ENCODE measurements at places on chromosomes 1 and 21.

GRCh38 chr1:44035726-44036408 is 4.6 kb upstream of the SLC6A9 start:
- H3K4me3 ChIP-seq = no peak overlapping the region
- H3K27me3 ChIP-seq = no peaks in the 10 kb centered on the region
- no peak for DNase-seq
- peaks cover 9% of the 10 kb centered on the region for H3K4me1 ChIP-seq

- no peak overlapping the region for H3K4me3 ChIP-seq
- H3K27ac ChIP-seq = no peak overlapping the region
- no peak for DNase-seq
- no peaks in the 10 kb centered on the region for H3K4me1 ChIP-seq
- no peaks in the 10 kb centered on the region for H3K27me3 ChIP-seq
- no peaks in the 10 kb centered on the region for H3K36me3 ChIP-seq
Measured at GRCh38 chr21:25557180-25557579, 50.1 kb downstream of the MRPL39 start.

DNA sequence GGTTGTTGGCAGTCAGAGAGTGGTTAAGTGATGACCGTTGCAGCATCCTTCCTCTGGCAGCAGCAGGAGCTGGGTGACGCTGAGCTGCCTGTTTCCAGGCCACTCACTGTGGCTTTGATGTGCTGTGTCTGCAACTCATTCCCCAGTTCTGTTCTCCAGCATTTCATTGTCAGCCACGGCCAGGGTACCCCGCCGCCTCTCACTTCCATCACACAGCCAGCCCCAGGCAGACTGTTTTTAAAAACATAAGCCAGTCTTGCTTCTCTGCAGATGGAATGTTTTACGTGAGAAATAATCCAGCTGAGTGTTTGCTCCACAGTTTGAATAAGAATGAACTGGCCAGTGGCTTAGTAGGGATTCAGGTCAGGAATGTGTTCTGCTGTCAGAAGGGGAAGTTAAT is 21.5 kb upstream of the ST6GALNAC3 start:
- no peak overlapping the region for H3K4me3 ChIP-seq
- no peaks in the 10 kb centered on the region for H3K4me1 ChIP-seq
- no peaks in the 10 kb centered on the region for H3K36me3 ChIP-seq
- no peaks in the 10 kb centered on the region for H3K27me3 ChIP-seq
- H3K27ac ChIP-seq = no peak overlapping the region

DNA sequence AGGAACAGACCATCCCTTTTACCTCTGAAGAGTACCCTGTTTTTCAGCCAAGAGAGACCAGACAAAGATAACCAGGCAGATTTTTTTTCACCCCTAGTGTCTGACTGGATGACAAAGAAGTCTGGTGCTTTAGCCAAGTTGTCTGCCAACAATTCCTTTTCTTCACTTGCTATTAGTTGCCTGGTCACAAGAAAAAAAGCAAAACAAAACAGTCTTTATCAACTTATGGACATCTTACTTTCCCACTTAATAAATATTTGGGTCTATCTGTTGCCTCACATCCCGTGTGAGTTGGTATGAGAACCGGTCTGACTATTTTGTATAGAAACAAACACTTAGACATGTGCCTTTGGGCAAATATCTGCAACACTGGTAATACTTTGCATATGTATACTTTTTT is 662.9 kb downstream of the PLPP3 start:
- no peak for DNase-seq
- H3K27ac ChIP-seq = no peak overlapping the region
- H3K4me3 ChIP-seq = no peak overlapping the region
- H3K4me1 ChIP-seq = no peaks in the 10 kb centered on the region

DNA sequence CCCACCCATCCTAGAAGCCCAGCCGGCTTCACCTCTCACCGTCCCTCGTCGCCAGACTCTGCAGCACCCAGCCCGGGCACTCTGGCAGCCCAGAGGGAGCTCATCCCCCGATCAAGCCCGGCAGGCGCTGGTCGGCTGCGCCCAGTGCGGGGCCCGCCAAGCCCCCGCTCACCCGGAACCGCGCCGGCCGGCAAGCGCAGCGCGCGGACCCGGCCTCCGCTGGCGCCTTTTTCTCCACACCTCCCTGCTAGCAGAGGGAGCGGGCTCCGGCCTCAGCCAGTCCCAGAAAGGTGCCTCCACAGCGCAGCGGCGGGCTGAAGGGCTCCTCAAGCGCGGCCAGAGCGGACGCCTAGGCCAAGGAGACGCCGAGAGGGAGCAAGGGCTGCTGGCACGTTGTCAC is 2023.3 kb downstream of the NCAM2 start:
- H3K4me3 ChIP-seq = no peak overlapping the region
- H3K27ac ChIP-seq = no peak overlapping the region
- H3K4me1 ChIP-seq = no peaks in the 10 kb centered on the region
- DNase-seq = no peak

DNA sequence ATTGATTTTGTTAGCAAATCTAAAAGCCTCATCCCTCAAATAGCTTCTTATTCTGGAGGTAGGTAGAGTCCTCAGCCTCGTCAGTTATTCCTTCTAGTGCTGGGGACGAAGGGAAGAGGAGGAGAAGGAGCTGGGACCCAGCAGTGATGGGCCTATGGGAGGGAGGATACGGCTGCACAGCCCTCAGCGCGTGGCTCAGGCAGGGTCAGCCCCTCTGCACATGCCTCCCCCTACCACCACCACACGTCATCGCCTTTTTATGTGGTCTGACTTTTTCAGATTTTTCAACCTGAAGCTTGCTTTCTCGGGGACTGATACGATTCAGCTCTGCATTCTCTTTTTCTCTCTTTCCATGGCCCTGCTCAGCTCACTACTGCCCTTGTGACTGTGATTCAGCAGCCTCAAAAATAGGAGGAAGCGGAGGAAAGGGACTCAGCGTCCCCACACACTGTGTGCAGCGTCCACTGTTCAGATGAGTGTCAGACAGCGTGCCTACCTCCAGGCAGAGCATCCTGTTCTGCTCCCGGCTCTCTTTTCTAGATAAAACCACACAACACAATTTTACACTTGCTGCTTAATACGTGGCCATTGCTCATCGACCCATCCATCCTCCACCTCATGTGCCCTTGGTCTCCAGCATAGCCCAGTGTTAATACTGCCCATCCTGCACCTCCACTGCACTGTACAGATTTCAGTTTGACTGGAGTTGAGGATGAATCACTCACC is 827 bp downstream of the OR2B11 start:
- H3K27me3 ChIP-seq = no peaks in the 10 kb centered on the region
- no peaks in the 10 kb centered on the region for H3K4me1 ChIP-seq
- H3K4me3 ChIP-seq = no peak overlapping the region
- no peaks in the 10 kb centered on the region for H3K36me3 ChIP-seq
- no peak overlapping the region for H3K27ac ChIP-seq
